ENCODE measurements at places on chromosomes 3 and 15.

- DNase-seq, result no peak
Observed at GRCh38 chr15:77827860-77828259, 195.1 kb upstream of the LINGO1 start.

- DNase-seq, result no peak
Observed at GRCh38 chr15:66291816-66292570, 1.4 kb upstream of the DIS3L start.

GRCh38 chr3:11719406-11720303, 75.9 kb upstream of the VGLL4 start:
- DNase-seq, result peak; percentile 52

DNA sequence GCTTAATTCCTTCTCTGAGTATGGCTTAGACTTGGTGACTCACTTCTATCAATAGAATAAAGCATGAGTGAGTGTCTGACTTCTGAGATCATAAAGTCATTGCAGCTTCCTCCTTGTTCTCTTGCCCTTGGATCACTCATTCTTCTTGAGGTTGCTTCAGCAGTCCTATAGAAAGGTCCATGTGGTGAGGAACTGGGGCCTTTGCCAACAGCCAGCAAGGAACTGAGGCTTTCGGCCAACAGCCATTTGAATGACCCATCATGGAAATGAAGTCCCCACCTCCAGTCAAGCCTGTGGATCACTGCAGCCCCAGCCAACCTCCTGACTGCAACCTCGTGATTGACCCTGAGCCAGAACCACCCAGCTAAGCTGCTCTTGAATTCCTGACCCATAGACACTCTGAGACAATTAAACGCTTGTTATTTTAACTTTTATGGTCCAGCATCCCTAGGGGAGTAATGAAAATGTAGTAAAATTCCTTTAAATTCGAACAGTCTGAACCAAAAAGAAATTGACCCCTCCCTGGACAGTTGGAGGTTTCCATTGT, 84.5 kb downstream of the WDR76 start:
- no peak for DNase-seq

DNA sequence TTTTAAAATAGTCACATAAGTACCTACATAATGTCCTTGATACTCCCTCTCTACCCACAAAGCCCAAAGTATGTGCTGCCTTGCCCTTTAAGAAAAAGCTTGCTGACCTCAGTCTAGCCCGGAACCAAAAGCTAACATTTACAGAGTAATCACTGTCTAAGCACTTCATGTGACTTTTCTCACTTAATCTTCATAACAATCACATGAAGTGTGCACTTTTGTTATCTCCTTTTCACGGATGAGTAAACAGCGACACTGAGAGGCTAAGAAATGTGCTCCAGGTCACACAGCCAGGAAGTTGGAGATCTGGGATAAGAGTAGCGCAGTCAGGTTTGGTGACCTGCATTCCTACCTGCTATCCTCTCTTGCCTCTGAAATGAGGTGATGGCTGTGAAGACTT, 194.0 kb downstream of the ITPR1 start:
- DNase-seq, result no peak

DNA sequence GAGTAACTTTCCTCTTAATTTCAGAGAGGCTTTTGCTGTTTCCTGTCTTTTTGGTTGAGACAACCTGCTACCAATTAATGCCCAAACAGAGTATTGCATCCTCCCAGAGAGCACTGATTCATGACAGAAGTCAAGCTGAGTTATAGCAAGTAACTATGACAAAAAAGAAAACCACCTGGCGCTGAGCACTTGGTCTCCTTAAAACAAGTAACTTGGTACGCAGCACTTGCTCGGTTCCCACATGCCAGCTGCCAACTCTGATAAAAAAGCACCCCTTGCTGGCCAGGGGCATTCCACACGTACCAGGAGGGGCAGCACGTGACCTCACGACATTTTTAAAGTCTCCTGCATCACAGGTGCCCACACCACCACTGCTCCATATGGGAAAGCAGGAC, 13.5 kb upstream of the MYO5C start:
- no peak for DNase-seq

DNA sequence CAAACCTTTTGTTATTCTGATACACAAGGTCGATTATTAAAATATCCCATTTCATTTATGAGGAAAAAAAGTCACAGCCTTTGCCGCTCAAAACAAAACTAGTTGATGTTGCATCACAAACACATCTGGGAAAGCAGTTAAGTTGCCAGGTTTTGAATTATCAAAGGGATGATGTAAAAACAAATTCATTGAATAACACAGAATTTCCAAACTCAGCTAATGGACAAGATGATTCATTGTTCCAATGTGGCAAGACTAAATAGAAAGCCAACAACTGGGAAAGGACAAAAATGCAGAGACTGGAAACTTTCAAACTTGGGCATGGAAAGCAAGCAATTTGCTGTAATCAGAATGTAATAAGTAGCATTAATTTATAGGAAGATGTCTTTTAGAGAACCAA, 610.0 kb upstream of the ZNF385D start:
- DNase-seq, result no peak

- no peak for DNase-seq
Observed at GRCh38 chr3:10780922-10781321, 35.1 kb upstream of the SLC6A11 start.

- DNase-seq, result no peak
Observed at GRCh38 chr15:67521783-67522568, 1.0 kb downstream of the C15orf61 start.

DNA sequence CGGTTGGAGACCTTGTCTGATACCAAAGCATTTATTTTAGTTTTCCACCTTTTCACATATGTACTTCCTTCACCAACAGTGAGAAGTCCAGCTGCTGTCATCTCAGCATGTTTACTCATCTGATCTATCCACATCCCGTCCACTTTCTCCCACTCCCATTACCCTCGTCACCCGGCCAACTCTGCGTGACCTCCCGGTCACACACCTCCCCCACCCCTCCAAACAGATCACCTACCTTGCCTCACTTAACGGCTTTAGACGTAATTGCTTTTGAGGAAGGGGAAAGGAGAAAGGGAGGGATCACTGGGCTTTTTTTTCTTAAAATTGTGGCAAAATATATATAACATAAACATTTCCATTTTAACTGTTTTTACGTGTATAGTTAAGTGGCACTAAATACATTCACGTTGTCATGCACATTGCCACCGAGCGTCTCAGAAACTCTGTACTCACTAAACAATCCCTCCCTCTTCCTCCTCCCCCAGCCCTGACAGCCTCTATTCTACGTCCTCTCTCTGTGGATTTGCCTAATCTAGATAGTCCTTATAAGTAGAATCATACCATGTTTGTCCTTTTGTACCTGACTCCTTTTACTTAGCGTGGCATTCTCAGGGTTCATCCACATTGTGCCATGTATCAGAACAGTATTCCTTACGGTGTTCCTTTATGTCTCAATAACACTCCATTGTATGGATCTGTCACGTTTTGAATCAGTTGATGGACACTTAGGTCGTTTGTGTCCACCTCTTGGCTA, 67.2 kb downstream of the LMLN start:
- DNase-seq, result no peak

DNA sequence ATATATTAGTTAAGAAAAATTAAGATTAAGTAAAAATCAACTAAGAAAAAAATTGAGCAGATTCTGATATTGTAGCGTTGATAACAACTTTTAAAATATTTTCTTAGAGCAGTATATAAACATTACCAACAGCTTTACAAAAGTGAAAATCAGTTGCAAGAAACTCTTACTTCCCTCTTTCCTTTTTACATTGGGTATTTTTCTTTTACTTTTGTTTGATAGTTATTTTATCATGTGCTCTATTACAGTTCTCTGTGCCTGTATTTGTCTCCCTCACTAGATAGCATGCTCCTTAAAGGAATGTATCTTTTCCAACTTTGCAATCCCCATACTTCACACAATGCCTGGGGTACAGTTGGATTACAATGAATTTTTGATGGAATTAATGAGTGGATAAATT, 87.5 kb upstream of the P3H2 start:
- DNase-seq, result no peak

- DNase-seq, result no peak
Observed at GRCh38 chr3:196666001-196666867, 26.7 kb downstream of the NRROS start.

DNA sequence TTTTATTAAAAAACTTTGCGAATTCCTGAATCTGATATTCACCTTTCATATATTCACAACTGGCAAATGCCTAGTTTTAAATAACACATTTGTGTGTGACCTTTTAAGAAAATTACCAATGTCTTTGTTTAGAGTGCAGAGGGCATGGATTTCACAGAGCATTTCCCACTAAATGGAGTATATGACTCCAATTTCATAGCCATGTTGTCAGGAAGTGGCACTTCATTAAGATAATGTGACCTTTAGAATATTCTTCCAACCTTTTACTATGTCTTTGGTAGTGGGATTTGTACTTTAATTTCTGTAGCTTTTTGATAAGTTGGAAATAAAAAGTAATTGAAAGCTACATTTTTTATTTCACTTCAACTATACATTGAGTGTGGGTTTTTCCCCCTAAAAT, 188.7 kb downstream of the NAALADL2 start:
- DNase-seq, result no peak

DNA sequence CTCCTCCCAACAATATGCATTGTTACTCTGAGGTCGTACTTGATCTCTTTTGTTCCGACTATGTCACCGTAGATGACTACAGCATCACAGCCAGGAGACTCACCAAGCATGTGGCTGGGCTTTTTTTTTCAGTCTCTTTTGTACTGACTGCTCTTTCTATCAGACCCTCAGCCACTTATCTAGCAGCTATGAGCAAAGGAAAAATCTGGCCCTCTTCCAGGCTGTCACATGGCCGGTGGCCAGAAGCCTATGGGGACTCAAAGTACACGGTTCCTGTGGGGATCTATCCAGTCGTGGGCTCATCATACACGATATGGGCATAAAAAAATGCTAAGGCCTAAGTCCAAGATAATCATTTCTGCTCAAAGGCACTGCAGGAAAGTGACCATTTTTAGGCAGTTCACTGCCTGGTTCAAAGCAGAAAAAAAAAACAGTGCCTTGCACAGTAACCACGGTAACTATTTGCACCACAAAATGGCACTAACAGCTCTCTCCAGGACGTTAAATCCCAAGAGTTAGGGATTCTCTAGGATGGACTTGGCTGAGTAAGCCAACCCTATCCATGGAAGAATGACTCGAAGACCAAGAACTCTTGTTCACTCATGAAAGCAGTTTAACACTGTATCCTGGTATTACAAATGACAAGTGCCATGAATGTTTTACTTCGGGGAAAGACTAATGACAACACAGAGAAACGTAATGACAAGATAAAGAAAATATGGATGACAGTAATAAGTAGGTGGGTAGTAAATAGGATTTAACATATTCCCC, 50.3 kb downstream of the SHQ1 start:
- DNase-seq, result no peak

DNA sequence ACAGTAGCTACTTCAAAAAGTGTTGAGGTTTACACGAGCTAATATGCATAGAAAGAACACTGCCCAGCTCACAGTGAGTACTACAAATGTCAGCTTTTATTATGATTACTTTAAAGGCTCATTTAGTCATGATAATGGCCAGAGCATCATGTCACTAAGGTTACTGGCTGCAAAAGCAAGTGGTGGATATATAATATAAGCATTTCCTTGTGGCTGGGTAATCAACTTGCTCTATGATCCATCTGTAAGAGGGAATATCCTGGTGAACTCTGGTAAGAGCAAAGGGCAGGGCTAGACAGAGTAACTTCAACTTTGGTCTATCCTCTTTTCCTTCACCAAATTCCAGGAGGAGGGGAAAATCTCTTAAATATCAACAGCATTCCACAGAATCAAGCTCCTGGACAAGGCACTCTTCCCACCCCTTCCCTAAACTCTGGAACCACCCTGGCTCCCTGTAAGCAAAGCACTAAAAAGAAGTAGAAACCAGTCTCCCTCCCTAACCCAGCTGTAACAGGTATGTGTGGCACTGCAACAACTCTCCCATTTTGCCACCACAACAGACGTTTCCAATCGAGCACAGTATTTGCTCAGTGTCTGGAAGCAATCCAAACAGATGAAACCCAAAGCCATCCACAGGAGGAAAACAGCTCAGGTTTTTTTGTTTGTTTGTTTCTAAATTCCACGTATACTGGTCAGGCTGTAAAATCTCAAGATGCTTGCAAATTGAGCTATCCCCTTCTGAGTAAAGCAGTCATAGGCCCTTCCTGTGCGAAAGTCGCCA, 13.4 kb downstream of the B4GALT4 start:
- DNase-seq, result no peak

GRCh38 chr3:17664923-17665322, 77.5 kb downstream of the TBC1D5 start:
- DNase-seq, result peak; percentile 62

DNA sequence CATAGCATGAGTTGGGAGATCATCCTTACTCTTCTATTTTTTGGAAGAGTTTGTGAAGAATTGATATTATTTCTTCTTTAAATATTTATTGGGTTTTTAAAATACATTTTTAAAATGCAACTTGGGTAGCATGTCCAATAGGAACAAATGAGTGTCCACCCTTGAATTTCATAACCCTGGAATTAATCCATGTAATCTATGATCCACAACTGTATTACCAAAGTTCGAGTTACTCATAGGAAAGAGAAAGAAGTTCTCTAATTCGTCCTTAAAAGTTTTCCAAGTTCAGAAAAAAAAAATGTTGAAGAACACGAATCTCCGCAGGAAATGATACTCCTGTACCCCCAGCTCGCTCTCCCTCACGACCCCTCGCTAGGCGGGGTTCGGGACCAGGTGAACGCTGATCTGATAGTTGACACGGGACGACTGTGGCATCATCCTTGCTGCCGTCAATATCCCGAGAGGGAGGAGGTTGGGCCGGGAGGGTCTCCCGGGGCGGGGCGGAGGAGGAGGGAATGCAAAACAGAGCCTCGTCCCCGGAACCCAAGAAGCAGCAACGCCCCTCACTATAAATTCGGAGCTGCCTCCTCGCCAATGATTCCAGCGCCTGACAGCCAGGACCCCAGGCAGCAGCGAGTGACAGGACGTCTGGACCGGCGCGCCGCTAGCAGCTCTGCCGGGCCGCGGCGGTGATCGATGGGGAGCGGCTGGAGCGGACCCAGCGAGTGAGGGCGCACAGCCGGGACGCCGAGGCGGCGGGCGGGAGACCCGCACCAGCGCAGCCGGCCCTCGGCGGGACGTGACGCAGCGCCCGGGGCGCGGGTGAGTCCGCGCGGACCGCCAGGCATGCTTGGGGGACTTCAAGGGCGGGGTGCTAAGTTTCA, at the start of gene AGTR1:
AGTR1 (plus strand) TSS at position 598 of the 884 bp plus-strand sequence. CDS start 43,133 bp downstream, outside the sequence.
- DNase-seq, result no peak

- DNase-seq, result no peak
Observed at GRCh38 chr3:111616417-111617105, 21.4 kb upstream of the ZBED2 start.

DNA sequence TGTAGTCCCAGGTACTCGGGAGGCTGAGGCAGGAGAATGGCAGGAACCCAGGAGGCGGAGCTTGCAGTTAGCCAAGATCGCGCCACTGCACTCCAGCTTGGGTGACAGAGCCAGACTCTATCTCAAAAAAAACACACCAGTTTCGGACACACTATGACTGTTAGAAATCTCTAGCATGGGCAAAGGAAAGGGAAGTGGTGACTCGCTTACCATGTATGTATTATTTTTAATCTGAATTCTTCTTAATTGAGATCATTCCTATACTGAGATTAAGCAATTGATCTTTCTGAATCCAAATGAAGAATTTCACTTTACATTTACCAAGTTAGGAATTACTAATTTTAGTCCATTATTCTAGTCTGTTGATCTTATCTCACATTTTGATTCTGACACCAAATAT, 459.2 kb upstream of the ALCAM start:
- no peak for DNase-seq

- no peak for DNase-seq
Observed at GRCh38 chr3:21621181-21621651, 129.8 kb downstream of the ZNF385D start.

- no peak for DNase-seq
Observed at GRCh38 chr3:8867646-8868045, 95.6 kb downstream of the RAD18 start.
